Lower lobe of right lung (tissue), 2 donors: ENCODE measurements at places on chromosomes 3 and 15.
A peak's percentile ranks its signal among the peaks of the same experiment; 100 is the strongest.

DNA sequence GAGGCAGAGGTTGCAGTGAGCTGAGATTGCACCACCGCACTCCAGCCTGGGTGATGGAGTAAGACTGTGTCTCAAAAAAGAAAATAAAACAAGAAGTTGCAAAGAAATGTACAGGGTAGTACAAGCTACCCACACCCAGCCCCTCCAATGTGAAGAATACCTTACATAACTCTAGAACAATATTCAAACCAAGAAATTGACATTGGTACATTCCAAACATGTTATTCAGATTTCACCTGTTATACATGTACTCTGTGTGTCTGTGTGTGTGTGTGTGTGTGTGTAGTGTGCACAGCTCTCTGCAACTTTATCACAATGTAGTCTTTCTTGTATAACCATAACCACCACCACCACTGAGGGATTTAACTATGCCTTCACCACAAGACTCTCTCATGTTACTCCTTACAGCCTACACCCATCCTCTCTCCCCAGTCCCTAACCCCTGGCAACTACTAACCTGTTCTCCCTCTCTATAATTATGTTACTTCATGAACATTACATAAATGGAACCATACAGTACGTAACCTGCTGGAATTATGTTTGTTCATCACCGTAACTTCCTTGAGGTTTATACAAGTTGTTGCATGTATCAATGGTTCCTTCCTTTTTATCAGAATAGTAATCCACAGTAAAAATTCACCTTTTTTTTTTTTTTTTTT is 16.2 kb upstream of the TJP1 start:
- DNase-seq: no peak

DNA sequence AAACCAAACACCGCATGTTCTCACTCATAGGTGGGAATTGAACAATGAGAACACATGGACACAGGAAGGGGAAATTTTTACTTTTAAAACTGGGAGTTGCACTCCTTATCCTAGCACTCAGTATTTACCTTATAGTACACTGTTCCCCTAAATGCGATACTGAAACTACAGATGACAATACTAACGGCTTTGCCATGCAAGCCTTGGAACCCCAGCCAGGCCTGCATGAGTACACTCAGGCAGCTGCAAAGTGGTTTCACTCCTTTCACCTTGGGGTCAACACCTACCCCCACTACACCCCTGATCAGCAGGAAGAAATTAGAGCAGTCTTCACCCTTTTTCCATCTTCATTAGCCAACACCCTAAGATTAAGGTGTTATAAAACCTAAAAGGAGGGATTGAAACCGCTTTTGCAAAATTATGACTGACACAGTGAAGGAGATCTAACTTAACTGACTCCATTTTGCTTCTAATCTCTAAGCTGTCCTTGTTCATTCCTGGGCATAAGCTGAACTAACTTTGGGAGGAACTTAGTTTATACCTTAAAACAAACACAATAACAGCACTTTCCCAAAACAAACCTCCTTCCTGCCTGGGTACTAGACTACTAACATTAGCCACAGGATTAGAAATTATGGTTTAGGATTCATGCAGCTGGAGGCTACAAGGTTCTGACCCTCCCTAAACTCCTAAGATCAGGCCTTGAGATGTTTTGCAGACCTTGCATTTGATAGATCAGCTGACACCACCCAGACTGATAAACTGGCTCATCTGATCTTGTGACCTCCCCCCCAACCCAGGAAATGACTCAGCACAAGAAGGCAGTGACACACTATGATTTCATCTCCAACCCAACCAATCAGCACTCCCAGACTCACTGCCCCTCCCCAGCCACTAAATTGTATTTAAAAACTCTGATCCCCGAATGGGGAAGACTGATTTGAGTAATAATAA is 452.1 kb upstream of the PPP2R3A start:
- no peak for DNase-seq

GRCh38 chr15:70375006-70375431 is 277.3 kb upstream of the TLE3 start:
- no peak for DNase-seq

- peak; percentile 57 for DNase-seq
These were observed 793 bp downstream of the PCOLCE2 start for GRCh38 chr3:142888099-142888480.

- DNase-seq: no peak
These were observed 95.1 kb upstream of the MELTF start for GRCh38 chr3:197124713-197125112.

DNA sequence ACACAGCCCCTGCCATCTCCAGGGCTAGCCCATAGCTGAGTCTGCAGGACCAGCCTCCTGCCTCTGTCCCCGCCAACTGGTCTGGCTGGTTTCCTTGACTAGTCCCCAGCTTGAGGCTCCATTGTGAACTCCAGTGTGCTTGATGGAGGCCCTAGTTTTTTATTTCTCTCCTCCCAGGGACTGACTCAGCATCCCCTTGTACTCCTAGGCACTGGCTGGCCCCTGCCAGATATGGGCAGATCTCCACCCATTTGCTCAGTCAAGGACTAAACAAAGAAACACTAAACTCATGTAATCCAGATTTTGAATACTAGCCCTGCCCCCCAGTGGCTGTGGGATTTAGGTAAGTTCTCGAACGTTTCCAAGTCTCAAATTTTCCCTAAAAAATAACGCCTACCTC is 415.4 kb upstream of the RORA start:
- DNase-seq: no peak

DNA sequence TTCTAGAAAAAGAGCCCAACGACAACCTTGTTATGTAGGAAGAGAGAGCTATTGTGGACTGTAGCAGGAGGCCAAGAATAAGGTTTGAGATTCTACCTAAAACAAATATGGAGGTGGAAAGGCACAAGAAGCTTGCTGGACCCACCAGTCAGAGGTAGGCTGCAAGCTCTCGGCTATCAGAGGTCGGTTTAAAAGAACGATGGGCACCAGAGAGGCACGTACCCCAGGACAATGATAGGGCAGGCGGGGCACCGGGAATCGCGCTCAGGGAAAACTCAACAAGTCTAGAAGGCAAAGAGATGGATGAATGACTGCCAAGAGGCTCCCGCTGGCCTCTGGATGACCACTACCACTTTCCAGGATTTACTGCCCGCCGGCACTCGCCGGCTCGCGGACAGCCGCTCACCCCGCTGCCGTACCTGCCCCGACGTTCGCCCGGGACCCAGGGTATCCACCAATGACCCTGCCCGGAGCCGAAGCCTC is 1.1 kb downstream of the HDGFL3 start:
- no peak for DNase-seq

GRCh38 chr3:175885231-175885766 is 1026.2 kb downstream of the NAALADL2 start:
- no peak for DNase-seq

DNA sequence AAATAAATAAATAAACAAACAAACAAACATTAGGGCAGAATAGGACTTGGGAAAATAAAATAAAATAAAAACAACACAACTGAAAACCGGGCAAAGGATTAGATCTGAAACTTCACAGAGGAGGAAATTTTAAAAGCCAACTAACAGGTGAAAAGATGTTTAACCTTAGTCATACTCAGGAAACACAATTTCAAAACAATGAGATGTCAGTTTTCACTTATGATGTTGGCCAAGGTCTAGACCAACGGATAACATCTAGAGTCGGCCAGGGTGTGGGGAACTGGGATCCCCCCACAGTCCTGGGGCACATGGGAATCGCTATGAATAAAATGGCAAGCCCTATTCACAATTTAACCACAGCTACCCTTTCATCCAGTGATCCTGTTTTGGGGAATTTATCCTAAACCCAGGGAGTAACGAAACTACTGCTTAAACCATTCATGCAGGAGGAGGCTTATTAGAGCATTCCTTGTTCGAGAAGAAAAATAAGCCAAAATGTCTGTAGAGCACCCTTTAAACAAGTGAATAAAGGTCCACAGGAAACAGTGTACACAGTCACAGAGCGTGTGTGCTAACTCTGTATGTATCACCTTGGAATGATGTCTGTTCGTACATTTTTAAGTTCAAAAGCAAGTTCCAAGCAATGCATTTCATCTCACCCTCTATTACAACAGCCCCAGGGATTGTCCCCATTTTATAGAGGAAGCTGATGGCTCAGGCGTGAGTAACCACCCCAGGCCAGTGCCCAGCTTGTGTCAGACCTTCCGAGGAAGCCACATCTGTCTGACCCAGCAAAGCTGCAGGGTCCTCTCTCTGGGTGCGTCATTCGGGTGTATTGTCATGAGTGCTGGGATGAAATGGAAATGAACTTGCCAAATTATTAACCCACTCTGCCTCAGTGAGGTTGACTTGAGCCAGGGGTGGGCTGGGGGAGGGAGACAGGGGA is 6.3 kb upstream of the ANPEP start:
- DNase-seq: peak; percentile 73

DNA sequence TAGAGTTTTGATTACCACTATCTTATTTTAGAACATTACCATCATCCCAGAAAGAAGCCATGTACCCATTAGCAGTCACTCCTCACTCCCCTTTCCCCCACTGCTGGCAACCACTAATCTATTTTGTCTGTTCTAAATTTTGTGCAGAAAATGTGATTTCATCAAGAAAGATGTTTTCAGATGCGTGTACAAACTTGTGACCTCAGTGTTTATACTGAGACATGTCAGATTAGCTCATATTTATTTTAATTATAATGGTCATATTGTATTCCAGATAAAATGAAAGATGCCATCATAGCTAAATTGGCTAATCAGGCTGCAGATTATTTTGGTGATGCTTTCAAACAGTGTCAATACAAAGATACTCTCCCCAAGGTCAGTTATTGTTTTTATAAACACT is 27.8 kb downstream of the PDCD6IP start:
- DNase-seq: no peak

GRCh38 chr15:75008221-75008625 is 12.9 kb downstream of the SCAMP5 start:
- DNase-seq: no peak

GRCh38 chr3:48232734-48233133 is 8.2 kb upstream of the ZNF589 start:
- DNase-seq: peak; percentile 87

GRCh38 chr15:95948411-95948810 is 382.1 kb upstream of the NR2F2 start:
- DNase-seq: no peak
